ENCODE measurements at places on chromosomes 1 and 21. TPM values are rescaled to one million over a fixed set of nuclear protein-coding genes. Genes with fewer than 3 reads are reported as not detected.

DNA sequence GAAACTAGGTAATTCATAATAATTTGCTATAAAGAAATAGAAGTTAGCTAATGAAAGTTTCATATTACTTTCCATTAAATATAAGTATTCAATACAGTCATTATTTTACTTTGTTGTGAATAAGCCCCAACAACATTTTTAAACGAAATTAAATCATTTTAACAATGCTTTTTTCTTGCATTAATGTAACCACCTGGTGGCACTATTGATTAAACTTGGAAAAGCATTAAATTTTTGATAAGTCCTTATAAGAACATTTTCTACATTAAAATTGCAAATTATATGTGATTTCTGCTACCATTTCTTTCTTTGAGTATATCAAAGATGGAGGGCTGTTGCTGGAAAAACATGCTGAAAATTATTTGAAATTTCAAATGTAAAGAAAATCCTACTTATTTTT, 918.8 kb upstream of the TMPRSS15 start:
- H3K4me1 ChIP-seq = no peaks in the 10 kb centered on the region
- H3K27me3 ChIP-seq = no peaks in the 10 kb centered on the region
- DNase-seq = no peak
- H3K27ac ChIP-seq = no peak overlapping the region
- H3K36me3 ChIP-seq = no peaks in the 10 kb centered on the region

DNA sequence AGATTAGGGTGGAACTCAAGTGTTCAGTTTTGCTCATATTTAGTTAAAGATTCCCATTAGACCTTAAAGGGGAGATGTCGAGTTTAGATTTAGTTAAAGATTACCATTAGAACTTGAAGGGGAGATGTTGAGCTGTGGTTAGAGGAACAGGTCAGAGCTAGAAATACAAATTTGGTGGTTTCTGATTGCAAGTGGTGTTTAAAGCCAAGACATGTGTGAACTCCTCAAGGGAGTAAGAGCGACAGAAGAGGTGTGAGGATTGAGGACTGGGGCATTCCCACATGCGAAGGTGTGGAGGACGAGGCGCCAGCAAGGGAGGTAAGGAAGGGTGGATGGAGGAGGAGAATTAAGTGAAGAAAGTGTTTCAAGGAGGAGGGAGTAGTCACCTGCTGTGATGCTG, 168.6 kb downstream of the IER5 start:
- no peak overlapping the region for H3K4me3 ChIP-seq
- no peak overlapping the region for H3K27ac ChIP-seq
- no peaks in the 10 kb centered on the region for H3K27me3 ChIP-seq
- no peak for DNase-seq

Gene CGN
- 7.3 TPM for total RNA-seq

DNA sequence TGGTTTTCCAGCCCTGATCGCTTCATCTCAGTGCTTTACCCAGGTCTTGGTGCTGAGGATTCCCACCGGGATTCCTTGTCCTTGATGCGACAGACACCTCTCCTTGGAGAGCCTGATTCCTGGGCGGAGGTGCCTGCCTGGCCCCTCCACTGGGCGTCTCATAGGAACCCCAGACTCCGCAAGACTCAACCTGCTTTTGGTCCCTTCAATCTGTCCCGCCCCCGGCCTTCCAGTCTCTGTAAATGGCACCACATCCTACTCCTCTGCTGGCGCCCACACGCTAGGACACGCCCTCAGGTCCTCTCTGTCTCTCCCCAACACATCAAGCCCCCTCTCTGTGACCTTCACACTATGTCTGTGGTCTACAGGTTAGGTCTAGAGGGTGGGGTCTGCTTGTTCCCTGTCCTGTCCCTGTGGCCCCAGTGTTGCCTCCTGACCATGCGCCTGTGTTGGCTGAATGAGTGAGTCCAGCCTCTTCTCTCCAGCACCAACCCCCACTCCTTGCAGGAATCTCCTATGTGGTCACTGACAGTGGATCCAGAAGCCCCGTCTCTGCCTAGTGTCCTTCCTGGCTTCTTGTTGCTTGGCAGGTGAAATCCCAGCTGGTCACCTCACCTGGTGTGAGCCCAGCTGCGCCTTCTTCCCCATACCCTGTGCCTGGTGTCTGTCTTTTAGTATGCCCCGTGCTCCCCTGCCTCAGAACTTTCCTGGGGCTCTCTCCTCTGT, 119.7 kb upstream of the C1orf174 start:
- no peaks in the 10 kb centered on the region for H3K4me1 ChIP-seq
- H3K27ac ChIP-seq = no peak overlapping the region
- DNase-seq = no peak
- H3K36me3 ChIP-seq = no peaks in the 10 kb centered on the region
- no peaks in the 10 kb centered on the region for H3K27me3 ChIP-seq
- no peak overlapping the region for H3K4me3 ChIP-seq

DNA sequence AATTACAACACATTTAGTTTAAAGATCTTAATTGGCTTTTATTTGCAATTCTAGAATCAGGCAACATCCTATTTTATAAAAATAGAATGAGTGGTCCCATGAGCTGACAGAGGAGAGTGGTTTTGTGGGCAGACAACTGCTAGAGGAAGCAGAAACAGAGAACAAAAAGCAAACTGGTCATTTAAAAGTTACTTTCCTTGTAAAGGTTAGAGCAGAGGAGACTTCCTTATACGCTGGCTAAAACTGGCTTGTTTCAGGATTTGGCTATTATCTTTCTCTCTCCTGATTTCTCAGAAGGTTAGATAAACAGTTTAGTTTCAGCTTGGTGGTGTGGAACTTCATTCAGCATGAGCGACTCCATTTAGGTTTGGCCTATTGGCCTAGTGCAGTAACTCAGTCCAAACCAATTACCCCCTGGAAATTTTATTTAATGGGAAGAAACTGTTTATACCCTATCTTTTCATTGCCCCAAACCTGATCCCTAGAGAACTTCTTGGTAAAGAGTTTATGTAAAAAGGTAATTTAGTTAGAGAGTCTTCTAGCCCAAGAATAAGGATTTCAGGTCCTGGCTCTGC, 32.2 kb upstream of the IL20 start:
- no peak overlapping the region for H3K27ac ChIP-seq
- no peaks in the 10 kb centered on the region for H3K36me3 ChIP-seq
- H3K4me1 ChIP-seq = no peaks in the 10 kb centered on the region
- DNase-seq = no peak

Gene ECE1
- 47.6 TPM for total RNA-seq

GRCh38 chr1:151196292-151196800, 2.0 kb upstream of the PIP5K1A start:
- no peaks in the 10 kb centered on the region for H3K27me3 ChIP-seq
- peak overlapping the region; percentile 65 for H3K27ac ChIP-seq
- H3K36me3 ChIP-seq = no peaks in the 10 kb centered on the region
- H3K4me1 ChIP-seq = no peaks in the 10 kb centered on the region
- DNase-seq = peak; percentile 52

- H3K36me3 ChIP-seq = no peaks in the 10 kb centered on the region
- DNase-seq = no peak
- H3K4me1 ChIP-seq = no peaks in the 10 kb centered on the region
Measured at GRCh38 chr1:186289943-186290545, 85.0 kb downstream of the TPR start.

Gene KCNJ15
- 0.29 TPM for total RNA-seq

DNA sequence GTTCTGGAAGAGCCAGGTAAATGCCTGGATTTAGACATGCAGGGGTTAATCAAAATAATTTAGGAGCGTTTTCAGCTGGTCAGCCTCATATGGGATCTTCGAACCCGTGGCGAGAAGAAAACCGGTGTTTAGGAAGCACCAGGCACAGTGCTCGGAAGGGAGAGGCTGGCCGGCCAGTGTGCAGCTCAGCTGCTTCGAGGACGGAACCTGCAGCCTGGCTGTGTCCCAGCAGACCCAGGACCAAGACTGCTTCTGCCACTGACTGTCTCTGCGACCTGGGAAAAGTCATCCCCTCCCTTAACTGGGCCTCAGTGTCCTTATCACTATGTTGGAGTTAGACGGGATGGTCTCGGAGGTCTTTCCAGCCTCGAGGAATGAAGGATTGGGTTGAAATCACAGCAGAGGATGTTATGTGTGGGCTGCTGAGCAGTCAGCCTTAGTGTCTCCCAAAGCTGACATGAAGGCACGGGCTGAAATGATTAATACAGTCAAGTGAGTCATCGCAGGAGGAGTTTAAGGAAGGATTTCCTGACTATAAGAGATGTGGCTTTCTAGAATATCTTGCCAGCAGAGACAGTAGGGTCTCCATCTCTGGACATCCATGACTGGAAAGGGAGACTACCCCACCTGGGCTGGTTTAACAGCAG, 20.8 kb downstream of the PPFIA4 start:
- H3K4me1 ChIP-seq = no peaks in the 10 kb centered on the region
- no peak for DNase-seq
- H3K27me3 ChIP-seq = no peaks in the 10 kb centered on the region
- H3K27ac ChIP-seq = peak overlapping the region; percentile 65
- no peak overlapping the region for H3K4me3 ChIP-seq
- H3K36me3 ChIP-seq = no peaks in the 10 kb centered on the region

Gene CBS
- total RNA-seq = 11.4 TPM

Gene NOS1AP
- total RNA-seq = 1.9 TPM

DNA sequence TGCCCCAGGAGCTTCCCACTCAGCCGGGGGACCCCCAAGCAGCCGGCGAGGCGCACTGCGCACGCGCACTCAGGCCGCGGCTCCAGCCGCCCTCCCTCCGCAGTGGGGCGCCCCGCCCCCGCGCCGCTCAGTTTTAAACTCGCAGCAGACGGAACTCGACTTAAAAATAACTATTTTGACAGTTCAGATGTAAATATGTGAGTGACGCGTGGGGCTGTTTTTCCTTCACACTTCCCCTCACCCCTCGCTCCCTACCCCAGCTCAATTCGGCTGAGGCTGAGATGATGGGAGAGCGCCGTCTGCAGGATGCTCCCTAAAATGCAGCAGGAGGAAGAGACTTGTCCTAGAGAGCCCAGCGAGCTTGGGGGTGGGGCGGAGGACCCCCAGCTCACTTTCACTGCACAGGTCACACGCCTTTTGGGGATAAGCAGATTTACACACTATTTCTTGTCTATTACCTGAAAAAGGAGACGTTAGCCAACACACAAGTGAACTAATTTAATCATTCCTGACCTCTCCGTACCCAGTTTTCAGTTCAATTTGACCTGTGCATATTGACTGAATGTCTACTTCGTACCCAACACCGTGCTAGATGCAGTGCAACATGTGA, 8.9 kb upstream of the LEMD1 start:
- H3K27ac ChIP-seq = no peak overlapping the region
- peak; percentile 69 for DNase-seq
- no peaks in the 10 kb centered on the region for H3K4me1 ChIP-seq
- H3K27me3 ChIP-seq = no peaks in the 10 kb centered on the region
- no peaks in the 10 kb centered on the region for H3K36me3 ChIP-seq

Gene RPTN
- total RNA-seq = not detected

Gene TNNI3K
- 1.5 TPM for total RNA-seq

DNA sequence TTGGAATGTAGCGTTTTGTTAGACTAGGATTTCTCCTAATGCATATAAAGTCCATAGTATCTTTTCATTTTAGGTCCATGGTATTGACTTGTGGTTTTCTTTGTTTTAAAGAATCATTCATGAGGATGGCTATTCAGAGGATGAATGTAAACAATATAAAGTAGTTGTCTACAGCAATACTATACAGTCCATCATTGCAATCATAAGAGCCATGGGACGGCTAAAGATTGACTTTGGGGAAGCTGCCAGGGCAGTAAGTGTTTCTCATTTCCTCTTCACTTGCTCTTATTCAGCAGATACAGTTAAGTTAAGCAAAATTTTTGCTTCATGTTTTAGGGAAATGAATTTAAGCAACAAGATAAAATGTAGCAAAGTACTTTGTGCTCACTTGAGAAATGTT, 25.4 kb downstream of the GNAI3 start:
- no peaks in the 10 kb centered on the region for H3K27me3 ChIP-seq
- H3K4me1 ChIP-seq = no peaks in the 10 kb centered on the region
- no peak overlapping the region for H3K4me3 ChIP-seq
- no peak overlapping the region for H3K27ac ChIP-seq

DNA sequence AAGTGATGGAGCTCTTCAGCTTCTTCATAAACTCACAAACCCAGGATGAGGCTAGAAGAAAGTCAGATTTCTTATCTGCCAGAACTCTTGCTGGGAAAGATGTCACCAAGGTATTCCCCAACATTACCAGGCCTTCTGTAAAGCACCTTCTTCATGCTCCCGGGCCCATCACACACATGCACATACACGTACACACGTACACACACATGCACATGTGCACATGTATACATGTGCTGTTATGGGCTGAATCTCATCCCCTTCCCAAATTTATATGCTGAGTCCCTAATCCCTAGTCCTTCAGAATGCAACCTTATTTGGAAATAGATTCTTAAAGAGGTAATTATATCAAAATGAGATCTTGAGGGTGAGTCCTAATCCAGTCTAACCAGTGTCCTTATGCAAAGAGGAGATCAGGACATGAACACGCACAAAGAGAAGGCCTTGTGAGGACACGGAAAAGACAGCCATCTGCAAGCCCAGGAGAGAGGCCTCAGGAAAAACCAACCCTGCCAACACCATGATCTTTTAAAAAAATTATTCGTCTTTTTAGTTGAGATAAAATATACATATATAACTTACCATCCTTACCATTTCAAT, 76.4 kb upstream of the LYST start:
- H3K27me3 ChIP-seq = no peaks in the 10 kb centered on the region
- H3K4me1 ChIP-seq = no peaks in the 10 kb centered on the region
- H3K36me3 ChIP-seq = no peaks in the 10 kb centered on the region
- H3K4me3 ChIP-seq = no peak overlapping the region
- H3K27ac ChIP-seq = no peak overlapping the region

All from uterus (tissue), 4 donors.